Myometrial cell (primary cell): ENCODE measurements at places on chromosomes 7 and 10. TPM values are rescaled to one million over a fixed set of nuclear protein-coding genes. Genes with fewer than 3 reads are reported as not detected.

ENO4 gene
- total RNA-seq = 0.58 and 1.1 TPM in 2 replicates

ASIC3 gene
- 0.18 TPM in 1 of 2 replicates, not detected in the other for total RNA-seq

CALML3 gene
- total RNA-seq = not detected in 2 replicates

ZNF467 gene
- total RNA-seq = 1.4 and 3.0 TPM in 2 replicates

SLC26A3 gene
- not detected in 2 replicates for total RNA-seq

DPYSL4 gene
- total RNA-seq = 2.8 and 4.0 TPM in 2 replicates

ACTL6B gene
- not detected in 2 replicates for total RNA-seq

PWWP2B gene
- total RNA-seq = 4.4 and 6.9 TPM in 2 replicates

KCNH2 gene
- 8.7 and 10.7 TPM in 2 replicates for total RNA-seq

MMP21 gene
- not detected in 2 replicates for total RNA-seq
